ENCODE measurements at places on chromosomes 4 and X.

GRCh38 chrX:41482154-41482850 is 35.2 kb downstream of the NYX start:
- no peak for DNase-seq

- no peak for DNase-seq
Measured at GRCh38 chr4:12961713-12962112, 522.4 kb downstream of the RAB28 start.

GRCh38 chr4:128782076-128782715 is 27.3 kb upstream of the JADE1 start:
- DNase-seq = peak; percentile 32

DNA sequence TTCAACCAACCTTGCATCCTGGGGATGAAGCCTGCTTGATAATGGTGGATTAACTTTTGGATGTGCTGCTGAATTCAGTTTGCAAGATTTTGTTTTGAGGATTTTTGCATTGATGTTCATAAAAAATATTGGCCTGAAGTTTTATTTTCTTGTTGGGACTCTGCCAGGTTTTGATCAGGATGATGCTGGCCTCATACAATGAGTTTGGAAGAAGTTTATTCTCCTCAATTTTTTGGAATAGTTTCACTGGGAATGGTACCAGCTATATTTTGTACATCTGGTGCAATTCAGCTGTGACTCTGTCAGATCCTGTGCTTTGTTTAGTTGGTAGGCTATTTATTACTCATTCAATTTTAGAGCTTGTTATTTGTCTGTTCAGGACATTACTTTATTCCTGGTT is 340.3 kb upstream of the TRAM1L1 start:
- no peak for DNase-seq

GRCh38 chr4:128831531-128832242 is 22.2 kb downstream of the JADE1 start:
- no peak for DNase-seq

DNA sequence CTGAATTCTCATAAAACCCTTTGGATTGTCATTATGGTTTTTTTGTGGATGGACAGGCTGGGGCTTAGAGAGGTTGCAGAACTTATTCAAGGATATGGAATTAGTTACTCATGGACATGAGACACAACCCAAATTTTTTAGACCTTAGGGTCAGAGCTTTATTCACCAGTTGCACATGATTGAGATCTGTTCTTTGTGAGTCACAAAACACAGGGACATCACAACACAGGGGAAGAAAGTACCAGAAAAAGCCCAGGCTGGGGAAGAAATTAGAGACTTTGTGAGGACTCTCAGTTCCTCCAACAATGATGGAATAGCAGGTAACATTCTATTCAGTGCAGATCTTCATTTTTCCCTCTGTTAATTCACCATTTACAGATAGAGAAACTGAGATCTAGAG is 602.4 kb upstream of the CPEB2 start:
- DNase-seq = no peak

GRCh38 chr4:153233761-153234371 is 29.6 kb downstream of the TRIM2 start:
- no peak for DNase-seq

DNA sequence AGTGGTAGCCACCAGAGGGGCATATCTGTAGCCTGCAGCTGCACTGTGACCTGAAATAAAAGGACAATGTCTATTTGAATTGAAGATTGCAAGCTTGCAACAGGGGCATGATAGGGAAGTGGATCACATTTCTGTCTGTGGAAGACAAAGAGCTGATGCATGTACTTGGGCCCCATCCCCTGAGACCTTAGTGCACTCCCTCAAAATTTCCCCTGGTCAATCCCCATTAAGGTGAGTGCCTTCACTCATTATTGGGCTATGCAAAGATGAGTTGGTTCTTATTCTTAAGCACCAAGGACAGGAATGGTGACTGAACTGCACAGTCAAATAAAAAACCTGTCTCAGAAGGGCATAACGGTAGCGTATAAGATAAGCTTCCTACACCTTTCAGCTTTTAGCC is 273.1 kb upstream of the ARSJ start:
- DNase-seq = no peak

DNA sequence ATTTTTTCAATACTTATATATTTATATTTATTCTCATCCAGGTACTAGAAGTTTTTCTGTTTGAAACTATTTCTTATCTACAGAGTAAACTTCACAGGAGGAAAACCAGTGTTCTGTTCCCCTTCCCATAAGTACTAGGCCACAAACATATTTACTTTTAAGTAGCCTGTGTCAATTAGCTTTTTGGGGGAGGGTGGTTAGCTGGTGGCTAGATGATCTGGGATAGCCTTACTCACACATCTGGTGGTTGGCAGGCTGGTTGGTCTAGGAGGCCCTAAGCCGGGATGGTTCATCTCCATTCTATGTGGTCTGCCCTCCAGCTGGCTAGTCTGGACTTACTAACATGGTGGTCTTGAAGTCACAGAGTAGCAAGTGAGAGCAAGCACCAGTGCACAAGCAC is 6.2 kb downstream of the JADE3 start:
- no peak for DNase-seq

- DNase-seq = no peak
Measured at GRCh38 chr4:7252051-7252450, 59.7 kb downstream of the SORCS2 start.

DNA sequence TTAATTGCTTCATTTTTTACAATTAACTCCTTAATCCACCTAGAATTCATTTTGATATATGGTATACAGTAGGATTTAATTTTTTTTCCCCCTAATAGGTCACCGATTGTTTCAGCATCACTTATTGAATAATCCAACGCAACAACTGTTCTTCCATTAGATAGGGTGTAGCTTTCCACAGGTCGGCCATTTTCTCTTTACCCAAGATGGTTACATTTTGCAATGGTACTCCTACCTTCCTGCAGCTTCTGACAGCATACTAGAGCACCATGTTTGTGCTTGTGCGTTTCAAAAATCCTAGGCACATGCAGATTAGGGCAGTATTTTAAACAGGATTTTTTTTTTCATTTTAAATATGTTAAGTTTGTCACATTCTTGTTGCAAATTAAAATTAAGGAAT is 2.3 kb downstream of the LINC00632 start:
- no peak for DNase-seq

DNA sequence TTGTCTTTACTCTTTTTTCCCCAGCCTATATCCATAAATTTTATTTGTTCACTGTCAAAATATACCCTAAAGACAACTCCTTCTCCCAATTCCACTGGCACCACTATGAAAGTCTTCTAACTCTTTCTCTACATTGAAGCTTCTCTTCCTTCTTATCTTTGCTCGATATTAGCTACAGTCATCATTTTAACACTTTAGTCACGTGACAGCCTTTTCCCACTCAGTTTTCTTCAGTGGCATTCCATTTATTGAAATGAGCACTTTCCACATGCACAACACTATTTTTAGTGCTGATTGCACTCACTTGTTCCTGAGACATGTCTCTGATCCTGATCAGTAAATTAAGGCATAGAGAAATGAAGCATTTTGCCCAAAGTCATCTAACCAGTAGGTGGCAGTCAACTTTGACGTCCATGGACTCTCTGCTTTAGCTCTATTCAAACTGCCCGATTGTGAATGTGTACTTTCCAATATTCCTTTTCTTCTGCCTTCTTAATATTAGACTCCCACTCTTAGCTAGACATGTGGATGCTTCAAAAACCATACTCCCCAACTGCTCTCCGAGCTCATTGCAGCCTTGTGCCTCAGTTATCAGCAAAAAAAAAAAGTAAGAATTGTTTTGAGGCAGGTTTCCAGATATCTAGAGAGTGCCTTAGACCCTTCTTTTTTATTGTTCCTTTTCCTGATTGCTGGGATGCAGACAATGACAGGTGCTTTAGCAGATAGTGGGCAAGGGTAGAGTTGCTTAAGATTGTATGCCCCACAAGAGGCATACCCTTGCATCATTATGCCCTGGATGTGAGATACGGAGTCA is 394.4 kb upstream of the ADGRL3 start:
- DNase-seq = no peak

DNA sequence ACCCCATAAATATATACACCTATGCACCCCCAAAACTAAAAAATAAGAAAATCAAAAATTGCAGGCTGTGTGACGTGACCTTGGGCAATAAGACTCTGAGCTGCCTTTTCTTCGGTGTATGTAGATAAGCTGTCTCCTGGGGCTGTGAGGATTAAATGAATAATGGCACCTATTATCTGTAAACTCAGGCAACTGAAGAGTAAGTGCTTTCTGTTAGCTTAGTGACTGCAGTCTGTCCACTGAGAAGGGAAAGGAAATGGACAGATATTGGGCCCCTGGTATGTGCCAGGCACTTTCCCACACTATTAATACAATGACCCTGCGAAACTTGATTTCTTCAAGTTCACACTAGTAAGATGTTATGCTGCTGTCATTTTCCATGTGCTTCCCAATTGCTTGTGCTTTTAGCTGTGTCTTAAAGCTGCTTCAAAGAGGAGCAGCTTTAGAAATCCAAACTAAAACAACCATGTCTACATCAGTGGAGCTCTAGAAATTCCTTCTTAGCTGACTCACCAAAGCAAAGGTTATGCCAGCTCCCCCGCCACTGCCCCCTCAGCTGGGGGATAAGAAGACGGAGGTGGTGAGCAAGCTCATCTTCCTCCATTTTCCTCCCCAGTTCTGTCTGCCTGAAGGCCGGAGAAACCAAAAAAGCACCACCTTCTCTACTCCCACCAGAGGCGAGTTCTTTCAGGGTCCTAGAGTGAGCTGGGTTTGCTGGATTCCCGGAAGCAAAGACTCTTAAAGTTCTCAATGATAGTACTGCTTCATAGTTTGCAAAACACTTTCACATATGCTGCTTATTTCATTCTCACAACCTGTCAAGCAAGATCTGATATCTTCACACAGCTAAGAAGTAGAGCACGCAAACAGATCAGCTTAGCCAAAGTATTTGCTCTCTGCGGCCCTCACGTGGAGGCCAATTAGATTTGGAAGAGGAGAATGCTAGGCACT is 8.8 kb upstream of the DGAT2L6 start:
- DNase-seq = no peak

DNA sequence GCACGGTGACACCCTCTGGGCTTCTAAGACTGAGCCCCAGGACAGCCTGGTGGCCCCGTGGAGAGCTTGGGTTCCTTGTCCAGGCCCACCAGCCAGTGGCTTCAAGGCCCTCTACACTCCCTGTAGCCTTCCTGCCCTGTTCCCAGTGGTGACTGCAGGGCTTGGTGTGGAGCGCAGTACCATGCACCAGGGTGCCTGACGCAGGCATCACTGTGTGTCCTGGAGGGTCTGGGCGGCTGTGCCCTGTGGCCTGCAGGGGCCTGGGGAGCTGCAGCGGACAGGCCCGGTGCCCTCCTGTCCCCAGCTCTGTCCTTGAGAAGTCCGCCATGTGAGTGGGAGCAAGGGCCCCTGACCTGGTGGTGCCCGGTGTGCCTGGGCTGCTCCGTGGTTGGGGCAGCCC is 4.3 kb downstream of the FGFRL1 start:
- no peak for DNase-seq

DNA sequence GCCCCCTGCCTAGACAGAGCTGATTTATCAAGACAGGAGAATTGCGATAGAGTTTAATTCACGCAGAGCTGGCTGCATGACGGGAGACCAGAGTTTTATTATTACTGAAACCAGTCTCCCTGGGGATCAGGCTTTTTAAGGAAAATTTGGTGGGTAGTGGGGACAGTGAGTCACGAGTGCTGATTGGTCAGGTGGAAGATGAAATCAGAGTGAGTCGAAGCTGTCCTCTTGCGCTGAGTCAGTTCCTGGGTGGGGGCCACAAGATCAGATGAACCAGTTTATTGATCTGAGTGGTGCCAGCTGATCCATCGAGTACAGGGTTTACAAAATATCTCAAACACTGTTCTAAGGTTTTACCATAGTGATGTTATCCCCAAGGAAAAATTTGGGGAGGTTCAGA is 36.6 kb downstream of the MYOZ2 start:
- no peak for DNase-seq

DNA sequence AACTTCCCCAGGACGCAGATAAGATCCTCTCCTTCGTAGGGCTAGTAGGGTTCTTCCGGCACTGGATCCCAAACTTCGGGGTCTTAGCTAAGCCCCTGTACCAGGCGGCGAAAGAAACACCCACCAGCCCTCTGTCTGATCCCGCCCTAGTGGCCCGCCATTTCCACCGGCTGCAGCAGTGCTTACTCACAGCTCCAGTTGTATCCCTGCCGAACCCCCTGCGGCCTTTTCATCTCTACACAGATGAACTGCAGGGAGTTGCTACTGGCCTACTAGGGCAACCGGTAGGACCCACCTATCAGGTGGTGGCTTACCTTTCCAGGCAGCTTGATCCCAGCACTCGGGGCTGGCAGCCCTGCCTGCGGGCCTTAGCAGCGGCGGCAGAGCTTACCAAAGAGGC is 961.2 kb downstream of the RPA4 start:
- no peak for DNase-seq

- DNase-seq = no peak
Measured at GRCh38 chr4:103928370-103928769, 208.6 kb upstream of the TACR3 start.

DNA sequence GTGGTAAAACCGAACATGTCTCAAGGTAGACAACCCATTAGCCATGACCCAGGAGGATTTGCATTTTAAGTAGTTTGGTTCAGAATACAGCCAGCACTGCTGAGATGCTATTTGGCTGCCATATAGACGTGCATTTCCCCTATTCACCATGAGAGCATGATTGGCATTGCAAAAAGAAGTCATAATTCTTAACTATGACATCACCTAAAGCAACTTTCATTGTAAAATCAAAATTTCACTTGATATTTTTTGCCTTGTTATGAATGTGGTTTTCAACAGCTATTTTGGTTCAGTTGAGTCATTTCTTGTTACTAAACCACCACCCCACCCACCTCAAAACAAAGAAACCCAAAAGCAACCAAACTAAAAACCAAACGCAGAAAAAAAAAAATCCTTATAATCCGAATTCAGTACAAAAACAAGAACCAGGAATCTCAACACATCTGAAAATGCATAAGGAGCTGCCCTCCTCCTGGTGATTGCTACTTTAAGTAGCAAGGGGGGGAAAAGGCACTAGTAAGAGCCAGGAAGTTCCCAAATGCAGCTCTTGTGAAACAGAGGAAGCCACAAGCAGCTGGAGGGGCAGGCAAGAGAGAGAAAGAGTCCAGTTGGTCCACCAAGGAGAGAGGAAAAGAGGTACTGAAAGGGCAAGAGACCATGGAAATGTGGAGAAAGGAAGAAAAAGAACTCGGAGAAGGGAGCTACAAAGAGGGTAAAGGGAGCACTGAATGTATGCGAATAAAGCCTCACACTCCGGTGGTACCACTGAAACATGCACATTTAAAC is 3.1 kb downstream of the SLITRK4 start:
- no peak for DNase-seq

- no peak for DNase-seq
Measured at GRCh38 chr4:156609421-156609820, 362.2 kb downstream of the PDGFC start.

- no peak for DNase-seq
Measured at GRCh38 chr4:77264826-77265225, 107.8 kb downstream of the CCNG2 start.

- no peak for DNase-seq
Measured at GRCh38 chr4:106231931-106232330, 84.1 kb downstream of the TBCK start.

DNA sequence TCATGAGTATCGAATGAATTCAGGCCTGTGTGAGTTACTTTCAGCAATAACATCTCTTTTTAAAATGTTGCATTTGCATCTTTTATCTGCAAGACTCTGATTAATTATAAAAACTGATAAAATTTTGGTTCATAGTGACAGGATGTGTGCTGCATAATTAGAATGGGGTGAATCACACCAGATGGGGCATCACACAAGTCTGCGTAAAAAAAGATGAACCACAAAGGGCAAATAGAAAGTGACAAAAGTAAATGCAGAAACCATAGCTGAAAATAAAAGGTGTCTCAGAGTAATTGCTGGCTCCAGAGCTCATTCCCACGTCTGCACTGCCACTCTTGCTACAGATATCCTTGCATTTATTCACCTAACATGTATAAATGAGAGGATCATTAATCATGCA is 131.1 kb downstream of the HS3ST1 start:
- no peak for DNase-seq

All from stimulated activated CD4-positive, alpha-beta T cell treated with anti-CD3 and anti-CD28 coated beads, Interleukin-1b, Interleukin-23, amount 100 ng/mL, for 48 hours (primary cell).